ENCODE measurements at places on chromosomes 6 and 20.
A peak's percentile ranks its signal among the peaks of the same experiment; 100 is the strongest.

DNA sequence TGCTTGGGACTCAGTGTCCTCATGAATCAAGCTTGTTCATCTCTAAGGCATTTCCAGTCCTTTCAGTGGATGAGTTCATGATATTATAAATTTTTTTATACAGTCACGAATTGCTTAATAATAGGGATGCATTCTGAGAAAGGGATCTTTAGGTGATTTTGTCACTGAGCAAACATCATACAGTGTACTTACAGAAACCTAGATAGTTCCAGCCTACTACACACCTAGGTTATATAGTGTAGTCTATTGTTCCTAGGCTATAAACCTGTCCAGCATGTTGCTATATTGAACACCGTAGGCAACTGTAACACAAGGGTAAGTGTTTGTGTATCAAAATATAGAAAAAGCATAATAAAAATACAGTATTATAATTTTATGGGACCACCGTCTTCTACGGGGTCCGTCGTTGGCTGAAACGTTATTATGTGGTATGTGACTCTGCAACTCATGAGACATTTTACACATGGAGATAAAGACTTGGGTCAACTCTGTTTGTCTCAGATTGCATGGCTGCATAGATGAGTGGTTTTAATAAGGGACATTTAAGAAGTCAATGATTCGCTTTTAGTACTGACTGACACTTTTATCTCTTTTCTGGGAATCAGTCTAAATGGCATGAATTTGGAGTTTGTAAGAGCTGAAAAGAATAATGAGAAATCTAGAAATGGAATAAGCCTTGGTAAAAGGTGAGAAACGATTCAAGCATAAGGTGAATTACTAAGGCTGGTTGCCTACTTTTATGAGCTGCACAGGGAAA, 33.2 kb downstream of the CLIC5 start:
- DNase-seq, result no peak

- DNase-seq, result peak; percentile 37
These were observed 39.2 kb downstream of the DYNLT1 start for GRCh38 chr6:158605266-158605878.

- DNase-seq, result no peak
These were observed 39.1 kb upstream of the MROH8 start for GRCh38 chr20:37218441-37218840.

GRCh38 chr6:3888153-3888957, 39.2 kb downstream of the FAM50B start:
- no peak for DNase-seq

- no peak for DNase-seq
These were observed 97.3 kb upstream of the STXBP5 start for GRCh38 chr6:147106759-147107401.

DNA sequence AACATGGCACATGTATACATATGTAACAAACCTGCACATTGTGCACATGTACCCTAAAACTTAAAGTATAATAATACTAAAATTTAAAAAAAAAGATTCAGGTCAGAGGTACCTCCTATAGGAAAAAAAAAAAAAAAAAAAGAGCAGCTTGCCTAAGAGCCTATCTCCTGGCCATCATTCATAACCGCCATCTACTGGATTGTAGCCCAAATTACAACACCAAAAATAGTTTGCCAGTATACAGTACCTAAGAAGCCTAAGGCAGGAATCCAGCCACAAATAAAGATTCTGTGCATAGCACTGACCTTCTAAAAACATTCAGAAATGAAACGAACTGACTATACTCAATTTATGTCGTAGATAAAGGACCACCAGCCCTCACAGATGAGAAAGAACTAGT, 438.4 kb upstream of the ADGRB3 start:
- DNase-seq, result no peak

DNA sequence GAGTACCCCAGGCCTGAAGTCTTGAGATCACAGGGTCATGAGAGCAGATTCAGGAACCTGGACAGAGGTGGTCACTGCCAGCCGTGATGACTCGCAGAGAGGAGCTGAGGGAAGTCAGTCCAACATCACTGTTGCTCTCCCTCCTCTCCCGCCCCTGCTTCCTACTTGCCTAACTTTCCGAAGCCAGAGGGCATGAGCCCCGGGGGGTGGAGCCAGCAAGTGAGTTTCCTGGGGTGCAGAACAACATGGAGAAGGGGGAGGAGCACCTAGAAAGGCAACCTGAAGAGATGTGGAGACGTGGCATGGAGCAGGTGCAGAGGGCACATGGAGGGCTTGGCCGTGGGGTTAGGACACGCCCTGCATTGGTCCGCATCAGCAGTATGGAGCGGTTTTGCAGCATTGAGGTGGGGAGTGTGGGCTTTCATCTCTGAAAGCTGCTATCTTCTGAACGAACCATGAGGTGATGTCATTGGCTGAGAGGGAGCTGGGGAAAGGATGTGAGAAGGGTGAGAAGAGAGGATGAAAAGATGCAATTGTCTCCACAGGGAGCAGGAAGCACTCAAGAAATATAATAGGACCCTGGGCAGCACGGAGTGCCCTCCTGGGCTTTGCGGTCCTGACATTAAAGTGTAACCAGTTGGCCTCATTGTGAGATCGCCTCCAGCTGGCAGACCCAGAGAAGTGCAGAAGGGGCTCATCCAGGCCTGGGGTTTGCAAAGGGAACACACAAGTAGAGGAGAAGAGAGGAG, 25.0 kb downstream of the GDAP1L1 start:
- no peak for DNase-seq

GRCh38 chr6:70371454-70372105, 41.7 kb upstream of the FAM135A start:
- DNase-seq, result peak; percentile 67

DNA sequence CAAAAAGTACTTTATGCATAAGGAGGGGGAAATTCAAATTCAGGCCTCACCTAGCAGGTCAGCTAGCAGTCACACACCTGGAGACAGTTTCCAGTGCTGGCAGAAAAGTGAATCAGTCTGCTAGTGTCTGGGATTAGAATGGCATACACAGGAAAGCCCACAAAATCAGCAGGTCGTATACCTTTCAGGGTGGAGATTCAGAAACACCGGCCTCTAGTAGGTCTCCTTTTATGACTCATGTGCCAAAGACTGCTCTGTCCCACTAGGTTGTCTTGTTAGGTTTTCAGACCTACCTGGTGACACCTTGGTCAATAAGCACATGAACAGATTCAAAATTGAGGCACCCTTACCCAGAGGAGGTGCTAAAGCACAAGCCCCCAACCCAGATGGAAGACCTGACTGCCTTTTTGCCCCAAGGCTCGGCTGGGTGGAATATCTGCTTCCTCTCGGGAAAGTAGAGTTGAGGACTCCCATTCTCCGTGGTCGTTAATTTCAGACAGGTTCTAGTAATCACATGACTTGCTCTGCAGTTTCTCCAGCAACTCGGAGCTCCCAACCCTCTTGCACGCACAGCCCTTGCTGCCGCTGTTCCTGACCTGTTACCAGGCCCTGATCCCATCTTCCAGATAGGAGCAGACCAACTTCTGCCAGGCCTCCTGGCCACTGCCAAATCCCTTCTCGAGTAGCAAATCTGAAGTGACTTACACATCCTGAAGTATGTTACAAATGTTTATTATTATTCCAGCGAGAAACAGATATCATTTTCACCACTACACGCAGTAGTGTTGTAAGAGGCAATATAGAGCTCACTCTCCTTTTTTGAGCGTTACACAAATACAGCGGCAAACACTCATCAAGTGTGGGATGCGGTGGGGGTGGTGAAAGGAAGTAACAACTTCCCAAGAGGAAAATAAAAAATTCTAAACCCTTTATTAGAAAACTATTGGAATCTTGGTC, 46.6 kb downstream of the AGPAT4 start:
- no peak for DNase-seq

DNA sequence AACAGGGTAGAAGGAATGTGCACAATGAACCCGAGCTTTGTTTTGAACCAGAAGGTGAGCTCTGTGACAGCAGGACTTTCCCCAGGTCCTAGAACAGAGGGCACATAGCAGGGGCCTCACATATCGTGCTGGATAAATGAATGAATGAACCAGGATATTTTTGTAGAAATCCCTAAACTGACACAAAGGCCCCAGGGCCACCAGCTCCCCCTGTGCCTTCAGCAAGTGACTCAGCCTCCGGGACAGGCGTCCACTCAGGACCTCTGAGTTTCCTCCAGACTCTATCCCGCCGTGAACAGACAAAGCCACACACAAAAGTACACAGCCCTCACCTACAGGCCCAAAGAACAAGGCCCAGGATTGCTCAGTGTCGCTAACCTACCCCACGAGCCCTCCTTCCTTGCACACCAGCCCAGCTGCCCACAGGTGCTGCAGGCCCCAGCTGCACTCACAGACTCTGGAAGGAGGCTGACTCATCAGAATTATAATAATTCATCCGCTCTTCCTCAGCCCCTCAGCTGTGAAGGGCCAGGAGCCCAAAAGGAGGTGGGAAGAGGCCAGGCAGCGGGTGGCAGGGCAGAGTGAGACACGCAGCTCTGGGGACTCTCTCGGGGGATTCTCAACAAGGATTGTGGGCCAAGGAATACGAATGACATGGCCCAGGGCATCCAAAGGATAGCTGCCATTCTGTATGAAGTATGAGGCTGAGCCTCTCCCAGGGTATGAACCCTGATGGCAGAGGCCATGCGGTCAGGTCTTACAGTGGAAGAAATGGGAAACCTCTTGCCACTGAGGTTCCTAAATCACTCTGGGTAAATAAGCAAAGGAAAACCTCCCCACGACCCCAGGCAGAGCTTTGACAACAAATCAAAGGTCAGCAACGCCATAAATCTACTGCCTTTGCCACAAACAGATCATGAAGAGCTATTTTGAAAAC, 40.9 kb downstream of the SUMO4 start:
- DNase-seq, result no peak

- DNase-seq, result no peak
These were observed 47.2 kb downstream of the FOXA2 start for GRCh38 chr20:22536956-22537756.

Measured in RCC 7860 (cell line).